Left cardiac atrium (tissue), 4 donors: ENCODE measurements at places on chromosomes 16 and 17. TPM values are rescaled to one million over a fixed set of nuclear protein-coding genes. Genes with fewer than 3 reads are reported as not detected.

- DNase-seq: peak; percentile 46
These were observed 12.5 kb downstream of the SREBF1 start for GRCh38 chr17:17824119-17824782.

DNA sequence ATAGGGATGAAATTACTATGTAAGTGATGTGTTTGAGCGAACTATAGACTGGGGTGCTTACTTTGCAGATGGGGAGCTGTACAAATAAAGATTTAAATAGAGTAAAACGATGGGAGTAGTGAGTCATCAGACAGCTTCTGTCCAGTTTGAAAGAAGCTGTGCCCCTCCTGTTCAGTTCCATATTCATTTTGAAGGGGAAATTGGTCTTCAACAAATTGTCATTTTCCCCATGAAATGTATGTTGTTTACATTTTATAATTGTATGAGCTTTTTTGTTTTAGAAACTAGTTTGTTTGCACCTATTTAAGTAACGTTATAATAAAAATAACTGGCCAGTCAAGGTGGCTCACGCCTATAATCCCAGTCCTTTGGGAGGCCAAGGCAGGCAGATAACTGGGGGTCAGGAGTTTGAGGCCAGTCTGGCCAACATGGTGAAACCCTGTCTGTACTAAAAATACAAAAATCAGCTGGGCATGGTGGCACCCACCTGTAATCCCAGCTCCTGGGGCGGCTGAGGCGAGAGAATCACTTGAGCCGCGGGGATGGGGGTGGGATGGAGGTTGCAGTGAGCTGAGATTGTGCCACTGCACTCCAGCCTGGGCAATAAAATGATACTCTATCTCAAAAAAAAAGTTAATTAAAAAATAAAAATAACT lies 20.2 kb downstream of the SEC14L1 start:
- no peak for DNase-seq

DNA sequence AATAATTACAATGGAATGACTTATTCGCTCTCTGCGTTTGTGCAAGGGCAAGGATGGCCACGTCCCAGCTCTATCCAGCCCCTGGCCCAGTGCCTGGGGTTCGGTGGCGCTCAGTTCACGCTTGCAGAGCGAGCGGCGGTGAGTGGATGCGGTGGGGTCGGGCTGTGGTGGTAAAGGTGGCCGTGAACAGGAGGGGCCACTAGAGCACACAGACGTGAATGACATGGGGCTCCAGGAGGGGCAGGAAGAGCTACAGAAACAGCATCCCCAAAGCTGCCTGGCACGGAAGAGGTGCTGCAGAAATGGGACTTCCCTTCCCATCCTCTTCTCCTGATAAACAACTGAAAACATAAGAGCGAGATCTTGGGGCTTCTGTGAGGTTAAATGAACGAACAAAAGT lies 28.4 kb downstream of the IRF8 start:
- DNase-seq: no peak

GRCh38 chr16:68436581-68436980 lies 11.7 kb downstream of the SMPD3 start:
- DNase-seq: no peak

DNA sequence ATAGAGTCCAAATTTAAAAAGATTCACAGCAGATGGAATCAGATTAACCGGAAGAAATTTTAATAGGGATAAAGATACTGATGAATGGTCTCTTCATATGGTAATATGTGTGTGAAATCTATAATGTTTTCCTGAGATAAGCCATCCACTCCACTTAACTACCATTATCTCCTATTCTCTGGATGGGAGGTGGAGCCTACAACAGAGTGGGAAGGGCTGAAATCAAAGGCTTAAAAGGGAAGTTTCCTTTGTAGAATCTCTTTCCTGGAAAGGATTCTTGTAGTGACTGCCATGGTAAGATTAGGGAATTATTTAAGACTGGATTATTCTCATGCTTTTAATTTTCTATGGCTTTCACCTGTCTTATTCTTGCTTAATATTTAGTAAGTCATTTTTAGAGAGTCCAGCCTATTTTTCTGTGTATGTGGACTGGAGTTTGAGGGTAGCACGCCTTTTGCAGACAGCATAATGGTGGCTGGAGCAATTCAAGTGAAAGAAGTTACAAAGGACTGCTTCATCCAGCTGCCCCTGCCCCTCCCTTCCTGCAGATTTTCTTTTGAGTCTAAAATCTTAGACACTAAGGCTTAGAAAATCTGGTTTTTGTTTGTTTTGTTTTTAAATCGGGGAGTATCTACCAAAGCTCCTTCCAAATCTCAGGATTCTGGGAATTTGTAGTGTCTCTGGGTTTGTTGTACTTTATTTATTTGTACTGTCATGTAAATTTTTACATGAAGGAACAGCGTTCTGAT lies 26.5 kb downstream of the KAT7 start:
- no peak for DNase-seq

GRCh38 chr16:35152067-35152627 lies 1692.7 kb downstream of the TP53TG3F start:
- no peak for DNase-seq

DNA sequence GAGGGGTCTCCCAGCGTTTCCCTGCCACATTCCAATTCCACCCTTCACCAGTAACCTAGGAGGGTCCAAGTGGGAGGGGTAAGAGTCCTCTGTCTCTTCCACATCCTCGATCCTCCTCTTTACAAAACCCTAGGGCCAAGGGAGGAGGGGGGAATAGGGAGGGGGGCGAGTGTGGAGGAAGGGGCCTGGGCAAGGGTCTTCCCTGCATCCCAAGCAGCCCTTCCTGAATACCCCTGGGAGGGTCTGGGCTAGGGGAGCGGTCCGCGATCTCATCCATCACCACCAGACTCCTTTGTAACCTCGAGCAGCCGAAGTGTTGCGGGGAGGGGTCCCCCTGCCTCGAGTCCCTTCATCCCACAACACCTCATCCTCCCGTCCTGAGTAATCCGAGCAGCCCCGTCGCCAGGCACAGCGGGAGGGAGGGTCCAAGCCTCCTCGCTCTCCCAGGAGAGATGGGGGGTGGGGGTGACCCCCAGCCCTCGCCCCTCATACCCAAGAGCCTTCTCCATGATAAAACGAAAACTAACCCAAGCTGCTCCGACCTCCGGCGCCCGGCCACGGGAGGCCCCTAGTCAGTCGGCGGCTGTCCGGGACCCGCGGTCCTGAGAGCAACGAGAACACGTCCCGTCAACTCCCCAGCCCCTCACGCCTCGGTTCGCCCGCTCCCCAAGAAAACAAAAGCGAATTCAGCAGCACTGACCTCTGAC lies 502 bp downstream of the SMPD3 start:
- DNase-seq: no peak

DNA sequence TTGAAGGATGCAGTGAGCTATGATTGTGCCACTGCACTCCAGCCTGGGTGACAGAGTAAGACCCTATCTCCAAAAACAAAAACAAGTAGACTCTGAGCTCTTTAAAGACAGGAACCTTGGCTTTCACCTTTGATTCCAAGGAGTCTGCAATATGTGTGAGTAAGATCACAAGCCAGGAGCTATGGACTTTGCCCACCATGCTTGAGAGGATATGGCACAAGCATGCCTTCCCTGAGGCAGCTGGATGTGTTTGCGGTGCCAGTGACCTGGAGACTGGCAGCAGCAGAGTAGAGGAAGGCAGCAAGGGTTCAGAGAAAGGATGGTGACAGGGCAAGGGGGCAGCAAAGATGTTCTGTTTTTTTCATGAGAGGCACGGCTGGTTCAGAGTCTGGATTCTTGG lies 14.5 kb upstream of the PRKCA start:
- no peak for DNase-seq

DNA sequence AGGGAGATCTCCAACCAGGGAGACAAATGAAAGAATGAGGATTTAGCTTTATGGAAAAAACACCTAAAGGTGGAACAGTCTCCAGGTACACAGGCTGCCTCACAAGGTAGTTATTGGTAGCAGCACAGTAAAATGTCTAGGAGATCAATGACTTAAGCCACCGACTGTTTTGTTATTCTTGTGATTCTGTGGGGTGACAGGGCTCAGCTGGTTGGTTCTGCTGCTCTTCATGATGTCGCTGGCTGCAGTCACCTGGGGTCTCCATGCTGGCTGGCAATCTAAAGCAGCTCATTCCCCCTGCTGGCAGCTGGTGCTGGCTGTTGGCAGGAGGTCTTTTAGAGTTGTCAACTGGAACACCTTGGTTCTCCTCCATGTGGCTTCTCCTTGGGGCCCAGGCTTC lies 69.2 kb downstream of the FOXL1 start:
- DNase-seq: no peak

- DNase-seq: no peak
These were observed 32.2 kb downstream of the TK2 start for GRCh38 chr16:66517586-66518263.

GRCh38 chr16:1774448-1774780 lies 1.5 kb upstream of the MRPS34 start:
- DNase-seq: no peak

DNA sequence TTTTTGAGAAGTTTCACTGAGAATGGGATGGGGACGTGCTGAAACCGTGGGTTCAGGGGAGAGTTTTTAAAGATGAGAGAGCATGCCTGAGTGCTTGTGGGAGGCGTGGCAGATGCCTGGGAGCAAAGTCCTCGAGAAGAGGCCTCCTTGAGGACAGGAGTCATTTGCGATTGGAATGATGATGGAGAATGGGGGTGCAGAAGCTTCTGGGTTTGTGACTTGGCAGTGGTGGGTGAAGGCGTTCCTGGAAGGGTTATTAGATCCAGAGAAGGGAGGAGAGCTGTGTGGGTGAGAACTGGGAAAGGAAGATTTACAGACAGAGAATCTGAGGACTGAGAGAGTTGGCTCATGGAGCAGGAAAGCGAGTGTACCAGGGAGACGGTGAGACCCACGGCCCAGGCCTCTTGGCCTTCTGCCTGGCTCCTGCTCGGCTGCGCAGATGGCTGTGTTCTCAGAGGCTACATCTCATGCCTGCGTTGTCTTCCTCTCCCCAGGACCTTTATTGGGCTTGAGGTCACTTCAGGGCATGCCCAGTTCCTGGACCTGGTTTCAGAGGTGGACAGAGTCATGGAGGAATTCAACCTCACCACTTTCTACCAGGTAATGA lies 8.6 kb upstream of the MMP15 start:
- DNase-seq: no peak

DNA sequence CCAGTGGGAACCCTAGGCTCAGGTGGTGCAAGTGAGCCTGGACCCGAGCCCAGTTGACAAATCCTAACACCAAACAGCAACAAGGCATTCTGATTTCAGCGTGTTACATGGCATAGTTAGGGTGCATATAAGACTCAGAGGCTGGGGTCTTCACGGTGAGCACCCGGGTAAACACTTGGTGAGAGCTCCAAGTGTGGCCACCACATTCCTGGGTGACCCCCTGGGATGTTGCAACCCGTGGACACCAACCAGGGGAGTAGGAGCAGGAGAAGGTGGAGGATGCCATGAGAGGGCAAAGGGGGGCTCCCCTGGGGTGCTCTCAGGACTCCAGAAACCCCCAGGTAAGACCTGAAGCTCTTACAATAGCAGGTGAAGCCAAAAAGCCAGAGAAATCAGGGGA lies 69.9 kb upstream of the CDH5 start:
- DNase-seq: no peak

- DNase-seq: no peak
These were observed 37.5 kb upstream of the PHB1 start for GRCh38 chr17:49452201-49452600.

DNA sequence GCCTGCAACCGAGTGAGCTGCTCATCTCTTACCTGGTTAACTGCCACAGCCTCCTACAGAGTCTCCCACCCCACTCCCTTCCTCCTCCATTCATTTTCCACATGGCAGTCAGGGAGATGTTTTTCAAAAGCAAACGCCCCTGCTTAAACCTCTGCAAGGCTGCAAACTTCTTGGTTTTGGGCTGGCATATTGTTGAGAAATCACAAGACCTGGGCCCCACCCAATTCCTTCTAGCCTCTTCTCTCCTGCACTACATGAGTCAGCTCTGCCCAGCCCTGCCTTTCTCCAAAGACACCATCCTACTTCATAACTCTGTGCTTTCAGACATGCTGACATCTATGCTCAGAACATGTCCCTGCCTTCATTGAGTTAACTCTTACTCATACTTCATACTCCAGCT lies 136.1 kb downstream of the SPACA3 start:
- DNase-seq: no peak

DNA sequence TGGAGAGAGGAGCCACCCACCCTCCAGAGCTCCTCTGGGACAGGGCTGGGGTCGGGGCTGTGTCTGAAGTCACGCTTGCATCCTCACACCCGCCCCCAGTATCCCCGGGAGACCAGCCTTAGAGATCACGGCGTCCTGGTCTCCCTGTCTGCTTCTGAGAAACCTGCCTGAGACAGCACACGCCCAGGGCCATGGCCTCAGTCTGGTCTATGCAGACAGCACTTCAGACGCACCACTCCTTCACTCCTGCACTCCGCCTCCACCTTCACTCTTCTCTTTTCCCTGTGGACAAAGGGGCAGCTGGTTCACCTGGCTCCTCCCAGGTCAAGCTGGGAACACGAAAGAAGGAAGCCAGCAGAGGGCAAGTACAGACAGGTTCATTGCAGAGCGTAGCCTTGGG lies 248.0 kb upstream of the GSE1 start:
- DNase-seq: no peak

DNA sequence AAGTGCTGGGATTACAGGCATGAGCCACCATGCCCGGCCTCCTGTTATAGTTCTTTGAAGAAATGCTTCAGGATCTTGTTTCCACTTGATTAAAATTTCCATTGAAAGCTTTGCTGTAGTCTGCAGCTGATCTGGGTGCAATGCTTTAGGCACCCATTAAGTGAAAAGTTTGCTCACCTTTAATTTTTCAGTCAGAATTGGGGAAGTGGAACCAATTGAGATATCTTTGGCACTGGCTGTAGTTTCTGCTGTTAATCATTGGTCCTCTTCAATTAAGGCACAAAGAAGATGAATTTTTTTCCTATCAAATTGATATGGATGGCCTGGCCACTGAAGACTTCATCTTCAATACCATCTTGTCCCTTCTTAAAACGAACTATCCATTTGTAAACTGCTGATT lies 336.1 kb upstream of the TBX2 start:
- DNase-seq: no peak

DNA sequence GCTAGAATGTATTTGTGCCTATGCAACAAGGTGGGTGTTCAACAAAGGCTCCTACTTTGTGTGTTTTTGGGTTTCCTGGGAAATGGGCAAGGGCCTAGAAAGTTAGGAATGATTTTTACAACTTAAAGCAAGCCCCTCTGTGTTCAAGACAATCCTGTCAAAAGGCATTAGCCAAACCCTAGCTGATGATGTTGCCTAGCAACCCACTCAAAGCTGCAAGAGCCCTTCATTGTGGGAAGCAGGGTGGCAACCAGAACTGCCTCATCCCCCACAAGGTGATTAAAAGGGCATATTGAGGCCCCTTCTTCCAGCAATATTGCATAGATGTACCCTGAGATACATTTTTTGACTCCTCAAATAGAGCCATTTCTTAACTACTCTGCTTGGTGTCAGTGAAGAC lies 16.0 kb upstream of the RASL10B start:
- DNase-seq: no peak

- DNase-seq: peak; percentile 49
These were observed 79.3 kb downstream of the VMP1 start for GRCh38 chr17:59786536-59787319.

- peak; percentile 24 for DNase-seq
These were observed 39.0 kb upstream of the AKAP1 start for GRCh38 chr17:57045868-57046704.

The ZG16 gene
- not detected for total RNA-seq

The CRHR1 gene
- total RNA-seq: not detected

The KRTAP3-2 gene
- not detected for total RNA-seq

The NAGLU gene
- 20.7 TPM for total RNA-seq

The KAT8 gene
- 74.1 TPM for total RNA-seq

The TLCD3B gene
- total RNA-seq: not detected

The TBC1D3D gene
- 0.41 TPM for total RNA-seq

The SSTR5 gene
- 10.7 TPM for total RNA-seq

The HAP1 gene
- not detected for total RNA-seq

The NXN gene
- 20.8 TPM for total RNA-seq

The FBXL20 gene
- total RNA-seq: 11.4 TPM

The TEKT5 gene
- total RNA-seq: 0.52 TPM

The DBNDD1 gene
- 2.6 TPM for total RNA-seq
